ENCODE measurements at places on chromosomes 12 and 14.
A peak's percentile ranks its signal among the peaks of the same experiment; 100 is the strongest.

DNA sequence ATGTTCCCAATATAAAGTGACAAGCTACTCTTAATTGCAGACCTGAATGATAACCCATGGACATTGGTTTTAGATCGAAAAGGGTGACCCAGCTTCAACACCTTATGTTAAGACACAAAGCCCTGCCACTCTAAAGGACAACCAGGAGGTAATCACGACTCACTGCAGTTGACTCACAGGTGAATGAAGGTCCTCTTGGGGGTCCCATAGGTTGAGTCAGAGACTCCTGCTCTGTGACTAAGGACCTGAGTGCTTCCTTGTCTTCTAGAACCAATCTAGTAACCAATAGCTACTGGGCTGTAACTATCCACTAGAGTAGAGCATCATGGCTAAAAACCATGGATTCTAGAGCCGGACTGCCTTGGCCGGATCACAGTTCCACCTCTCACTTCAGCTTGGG, 73.8 kb downstream of the KCNK10 start:
- DNase-seq = no peak

GRCh38 chr14:44712024-44712815, 205.1 kb upstream of the FSCB start:
- DNase-seq = no peak

GRCh38 chr14:93150227-93151208, 34.2 kb downstream of the MOAP1 start:
- DNase-seq = no peak

DNA sequence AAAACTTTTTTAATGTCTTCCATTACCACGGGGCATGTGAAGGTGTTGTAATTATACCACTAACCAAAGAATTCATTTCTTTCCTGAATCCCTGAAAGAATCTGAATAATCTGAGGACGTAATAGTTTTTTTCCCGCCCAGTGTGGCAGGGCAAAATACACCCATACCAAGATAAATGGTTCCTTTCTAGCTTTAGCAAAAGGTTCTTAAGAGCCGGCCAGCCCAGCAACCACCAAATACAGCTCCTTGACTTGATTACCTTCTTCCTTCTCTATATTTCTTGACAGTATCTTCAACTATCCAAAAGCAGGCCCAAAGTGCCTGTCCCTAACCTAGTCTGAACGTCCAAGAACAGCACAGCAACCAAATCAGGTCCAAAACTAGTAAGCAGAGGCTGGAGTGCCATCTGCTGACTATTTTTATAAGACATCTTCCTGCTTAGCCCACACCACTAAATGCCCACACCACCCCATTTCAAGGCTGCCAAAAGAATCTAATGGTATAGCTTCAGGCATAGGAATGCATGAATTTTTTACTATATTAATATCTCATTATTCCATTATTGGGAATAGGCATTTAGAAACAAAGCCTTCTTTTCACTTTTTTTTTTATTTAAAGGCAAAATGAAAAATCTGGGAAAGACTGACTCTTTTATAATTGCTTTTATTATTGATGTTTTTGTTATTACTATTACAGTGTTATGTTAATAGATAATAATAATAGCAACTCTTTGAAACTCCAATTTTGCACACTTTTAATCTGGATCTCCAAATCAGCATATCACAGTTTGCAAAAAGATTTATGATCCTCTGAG, 524.4 kb downstream of the MED13L start:
- peak; percentile 13 for DNase-seq

DNA sequence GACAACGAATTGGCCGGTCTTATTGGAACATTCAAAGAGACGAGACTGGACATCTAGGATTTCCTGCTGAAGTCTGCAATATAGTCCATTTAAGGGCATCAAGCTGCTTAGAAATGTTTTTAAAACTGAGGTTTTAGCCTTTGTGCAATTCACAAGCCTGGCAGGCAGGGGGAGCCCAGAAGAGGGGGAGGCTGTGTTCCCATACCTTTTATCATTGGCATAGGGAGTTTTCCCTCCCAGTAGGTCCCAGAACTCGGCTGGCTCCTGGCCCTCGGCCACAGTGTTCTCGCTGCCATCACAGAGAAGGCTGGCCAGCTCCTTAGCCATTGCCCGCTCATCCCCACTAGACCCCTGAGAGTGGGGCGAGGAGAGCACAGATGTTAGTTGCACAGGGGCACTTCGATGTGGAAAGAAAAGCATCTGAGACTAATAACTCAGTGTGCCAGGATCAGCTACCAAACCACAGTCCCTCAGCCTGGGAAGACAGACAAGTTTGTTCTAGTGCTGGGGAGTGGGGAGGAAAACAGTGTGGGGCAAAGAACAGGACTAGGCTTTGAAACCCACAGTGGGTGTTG, 15.1 kb downstream of the AVIL start:
- peak; percentile 56 for DNase-seq

GRCh38 chr12:86293682-86294240, 37.6 kb upstream of the MGAT4C start:
- no peak for DNase-seq

DNA sequence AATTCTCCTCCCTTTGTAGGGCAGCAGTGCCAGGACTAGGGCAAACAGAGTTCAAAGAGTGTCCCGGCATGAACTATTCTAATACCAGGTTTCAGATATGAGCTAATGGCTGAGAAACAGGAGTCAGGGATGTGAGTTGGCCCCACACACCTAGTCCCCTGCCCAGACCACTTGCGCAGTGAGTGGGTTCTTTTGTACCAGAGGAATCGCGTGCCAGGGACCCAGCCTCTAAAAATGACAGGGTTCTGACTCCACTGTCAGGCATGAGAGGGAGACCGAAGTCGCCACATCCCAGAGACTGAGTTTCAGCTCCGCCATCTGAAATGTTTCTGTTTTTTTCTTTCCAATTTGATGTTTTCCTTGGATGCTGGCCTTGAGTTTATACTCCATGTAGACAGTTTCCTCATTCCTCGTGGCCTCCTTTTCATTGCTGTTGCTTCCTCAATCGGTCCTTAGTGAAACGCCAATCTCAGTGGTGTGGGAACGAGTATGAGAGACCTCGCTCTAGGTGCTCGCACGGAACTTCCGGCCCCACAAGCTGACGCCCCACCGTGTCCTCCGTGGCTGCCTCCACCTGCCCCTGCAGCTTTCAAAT, 31.5 kb downstream of the FBXL14 start:
- no peak for DNase-seq

DNA sequence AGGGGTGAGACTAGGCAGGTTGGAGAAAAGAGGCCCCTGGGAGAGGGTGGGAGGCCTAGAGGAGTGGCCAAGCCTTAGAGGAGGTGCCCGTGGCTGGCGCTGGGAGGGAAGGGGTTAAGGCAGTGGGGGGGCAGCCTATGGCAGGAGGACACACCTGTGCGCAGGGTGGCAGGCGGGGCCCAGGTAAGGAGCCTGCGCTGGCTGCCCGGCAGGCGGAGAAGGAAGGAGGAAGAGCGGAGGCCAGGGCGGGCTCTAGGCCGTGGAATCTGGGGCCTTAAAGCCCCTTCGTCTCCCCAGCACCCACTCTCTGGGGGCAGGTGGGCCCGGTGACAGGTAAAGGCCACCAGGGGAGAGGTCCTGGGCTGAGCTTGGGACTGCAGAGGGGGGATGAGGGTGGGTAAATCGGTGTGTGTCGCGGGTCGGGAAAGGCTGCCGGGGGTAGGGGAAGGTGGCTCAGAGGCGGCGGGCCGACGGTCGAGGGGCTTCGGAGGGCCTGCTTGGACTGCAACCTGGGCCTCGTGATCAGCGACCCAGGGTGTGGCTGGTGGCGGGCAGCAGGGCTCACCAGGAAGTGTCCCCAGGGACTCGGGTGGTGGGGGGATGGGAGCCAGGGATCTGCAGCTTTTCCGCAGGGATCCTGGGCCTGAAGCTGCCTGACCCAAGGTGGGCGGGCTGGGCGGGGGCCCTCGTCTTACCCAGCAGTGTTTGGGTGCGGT, 7.3 kb downstream of the PHB2 start:
- no peak for DNase-seq

DNA sequence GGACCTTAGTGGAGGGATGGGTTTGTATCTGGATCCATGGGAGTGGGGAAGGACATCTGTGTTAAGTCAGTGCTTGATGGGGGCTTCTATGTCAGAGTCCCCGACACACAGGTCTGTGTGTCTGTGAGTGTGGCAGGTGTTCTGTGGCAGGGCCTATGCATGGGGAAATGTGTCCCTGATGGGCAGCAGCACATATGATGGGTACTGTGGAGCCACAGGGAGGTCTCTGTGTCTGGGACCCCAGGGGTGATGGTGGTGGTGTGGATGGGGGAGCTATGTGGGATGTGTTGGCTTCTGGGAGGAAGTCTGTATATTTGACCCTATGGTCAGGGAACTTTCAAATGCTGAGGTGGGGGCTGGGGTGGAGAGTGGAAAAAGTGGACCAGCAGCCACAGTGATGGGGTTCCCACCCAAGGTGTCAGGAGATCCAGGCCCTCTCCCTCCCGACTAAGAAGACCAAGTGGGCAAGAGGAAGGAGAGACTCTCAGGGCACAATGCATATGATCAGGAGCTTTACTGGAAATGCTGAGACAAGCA, 16.5 kb downstream of the KRT7 start:
- DNase-seq = no peak

GRCh38 chr14:54794159-54794558, 108.5 kb downstream of the GCH1 start:
- no peak for DNase-seq

Measured in HuH-7.5 (cell line).